Chondrocyte (in vitro differentiated cells): ENCODE measurements at places on chromosomes 3 and 15.

- H3K27me3 ChIP-seq = peaks cover 15% of the 10 kb centered on the region
- H3K36me3 ChIP-seq = no peaks in the 10 kb centered on the region
- no peak for DNase-seq
- H3K4me1 ChIP-seq = peaks cover 9% of the 10 kb centered on the region
Observed at GRCh38 chr15:43218908-43219706, 1.7 kb downstream of the EPB42 start.

- H3K4me3 ChIP-seq = peak within 1 kb of the TSS; percentile 92
- H3K4me1 ChIP-seq = peaks cover 43% of the 10 kb centered on the region
- DNase-seq = peak; percentile 100
- peak within 1 kb of the TSS; percentile 95 for H3K27ac ChIP-seq
Observed at GRCh38 chr15:64162869-64163658, at the start of gene PPIB. PPIB (minus strand) TSS chr15:64163022; CDS start chr15:64162986, 36 bp downstream.

DNA sequence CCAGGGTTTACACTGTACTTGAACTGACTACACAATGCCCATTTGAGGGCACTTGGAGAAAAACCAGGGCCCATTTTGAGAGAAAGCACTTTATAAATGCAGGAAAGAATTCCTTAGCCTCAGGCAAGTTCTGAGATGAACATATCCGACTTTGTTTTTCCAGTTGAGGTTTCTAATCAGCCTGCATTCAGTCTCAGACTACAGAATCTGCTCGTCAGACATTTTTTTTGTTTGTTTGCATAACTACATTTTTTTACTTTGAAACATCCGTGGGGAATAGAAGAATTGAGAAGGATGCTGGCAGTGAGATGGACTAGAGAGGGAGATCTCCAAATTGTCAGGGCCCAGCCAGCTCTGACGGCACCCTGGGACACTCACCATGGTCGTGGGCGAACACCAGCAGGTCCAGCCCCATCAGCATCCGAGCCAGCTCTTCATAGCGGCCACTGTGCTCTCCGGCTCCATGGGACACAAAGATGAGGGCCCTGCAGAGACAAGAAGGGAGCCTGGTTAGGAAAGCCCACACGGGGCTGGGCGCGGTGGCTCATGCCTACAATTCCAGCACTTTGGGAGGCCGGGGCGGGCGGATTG, 40.8 kb downstream of the MGLL start:
- peak overlapping the region; percentile 0 for H3K4me3 ChIP-seq
- DNase-seq = no peak
- H3K4me1 ChIP-seq = peaks cover 58% of the 10 kb centered on the region
- peak overlapping the region; percentile 68 for H3K27ac ChIP-seq
- H3K27me3 ChIP-seq = no peaks in the 10 kb centered on the region

DNA sequence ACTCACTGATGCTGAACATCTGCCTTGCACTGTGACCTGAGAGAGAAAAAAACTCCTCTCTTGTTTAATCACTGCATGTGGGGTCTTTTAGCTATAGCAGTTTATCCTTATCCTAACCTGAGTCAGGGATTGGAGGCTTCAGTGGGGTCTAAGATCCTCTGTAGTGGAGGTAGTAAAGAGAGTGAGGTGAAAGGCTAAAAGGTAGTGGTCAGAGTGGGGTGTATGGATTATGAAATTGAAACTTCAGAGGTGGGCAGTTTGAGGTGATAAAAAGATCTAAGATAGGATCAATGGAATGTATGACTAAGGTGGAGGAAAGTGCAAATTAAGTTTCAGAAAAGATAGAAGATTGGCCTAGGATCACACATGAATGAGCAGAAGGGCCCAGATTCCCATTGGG, 36.5 kb downstream of the DET1 start:
- no peaks in the 10 kb centered on the region for H3K4me1 ChIP-seq
- DNase-seq = no peak
- H3K27me3 ChIP-seq = no peaks in the 10 kb centered on the region
- no peak overlapping the region for H3K27ac ChIP-seq
